ENCODE measurements at places on chromosomes 3 and 15. TPM values are rescaled to one million over a fixed set of nuclear protein-coding genes. Genes with fewer than 3 reads are reported as not detected.

DNA sequence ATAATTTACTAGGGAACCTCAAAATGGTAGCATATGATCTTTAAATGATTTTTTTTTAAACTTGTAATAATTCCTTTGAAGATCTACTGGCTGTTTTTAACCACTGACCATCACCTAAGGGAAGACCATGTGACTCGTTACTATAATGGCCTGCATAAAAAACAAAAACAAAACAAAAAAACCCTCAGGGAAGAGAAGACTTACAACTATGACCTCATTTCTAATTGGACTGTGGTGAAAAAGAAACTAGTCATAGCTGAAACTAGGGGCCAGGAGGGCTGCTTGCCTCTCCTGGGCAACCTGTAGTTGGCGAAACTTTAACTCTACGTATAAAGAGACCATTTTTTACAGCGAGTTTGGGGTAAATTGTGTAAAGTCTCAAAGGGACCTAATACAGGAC lies 23.0 kb downstream of the PAQR9 start:
- no peak for DNase-seq

DNA sequence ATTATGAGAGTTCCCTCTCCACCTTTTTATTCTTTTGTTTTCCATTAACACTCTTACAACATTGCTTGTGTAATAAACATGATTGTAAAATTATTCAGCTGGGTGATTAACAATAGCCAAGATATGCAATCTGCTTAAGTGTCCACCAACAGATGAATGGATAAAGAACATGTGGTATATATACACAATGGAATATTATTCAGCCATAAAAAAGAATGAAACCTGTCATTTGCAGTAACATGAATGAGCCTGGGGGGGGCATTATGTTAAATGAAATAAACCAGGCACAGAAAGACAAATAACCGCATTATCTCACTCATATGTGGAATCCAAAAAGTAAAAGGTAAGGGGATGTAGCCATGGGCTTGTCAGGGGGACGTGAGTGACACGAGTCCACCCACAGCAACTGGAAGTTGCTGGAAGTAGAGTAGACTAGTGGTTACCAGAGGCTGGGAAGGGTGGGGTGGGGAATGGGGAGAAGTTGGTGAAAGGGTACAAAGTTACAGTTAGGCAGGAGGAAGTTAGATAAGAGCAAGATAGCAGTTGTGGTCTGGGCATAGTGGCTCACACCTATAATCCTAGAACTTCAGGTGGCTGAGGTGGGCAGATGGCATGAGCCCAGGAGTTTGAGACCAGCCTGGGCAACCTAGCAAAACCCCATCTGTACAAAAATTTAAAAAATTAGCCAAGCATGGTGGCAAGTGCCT lies 28.7 kb upstream of the CD47 start:
- DNase-seq: no peak

Gene RASSF1
- total RNA-seq: 74.2 TPM

Gene MORC1
- not detected for total RNA-seq

DNA sequence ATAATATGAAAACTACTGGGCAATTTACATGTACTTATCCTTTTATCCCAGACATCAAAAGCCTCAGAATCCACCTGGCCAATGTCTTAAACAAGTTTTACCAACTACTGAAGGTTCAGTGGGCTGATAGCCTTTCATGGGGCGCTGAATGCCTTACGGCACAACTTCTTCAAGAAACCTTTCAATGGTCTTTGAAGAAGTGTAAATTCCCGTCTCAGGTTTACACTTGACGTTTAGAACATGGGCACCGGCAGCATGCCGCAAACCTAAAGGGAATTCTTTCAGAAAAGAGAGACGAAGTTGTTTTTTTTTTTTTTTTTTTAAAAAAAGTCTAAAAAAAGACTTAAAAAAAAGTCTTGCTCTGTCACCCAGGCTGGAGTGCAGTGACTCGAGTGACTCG lies 39.7 kb downstream of the ETV5 start:
- DNase-seq: no peak

GRCh38 chr3:9229325-9229724 lies 20.1 kb downstream of the SRGAP3 start:
- DNase-seq: no peak

Gene AHSG
- not detected for total RNA-seq

Gene CFAP20DC
- total RNA-seq: 1.6 TPM

Gene ANKRD63
- total RNA-seq: 0.41 TPM

- no peak for DNase-seq
Measured at GRCh38 chr15:77986891-77987764, 90.4 kb downstream of the TBC1D2B start.

- no peak for DNase-seq
Measured at GRCh38 chr15:73969151-73969759, 22.8 kb downstream of the STOML1 start.

Gene ARL14
- total RNA-seq: not detected

DNA sequence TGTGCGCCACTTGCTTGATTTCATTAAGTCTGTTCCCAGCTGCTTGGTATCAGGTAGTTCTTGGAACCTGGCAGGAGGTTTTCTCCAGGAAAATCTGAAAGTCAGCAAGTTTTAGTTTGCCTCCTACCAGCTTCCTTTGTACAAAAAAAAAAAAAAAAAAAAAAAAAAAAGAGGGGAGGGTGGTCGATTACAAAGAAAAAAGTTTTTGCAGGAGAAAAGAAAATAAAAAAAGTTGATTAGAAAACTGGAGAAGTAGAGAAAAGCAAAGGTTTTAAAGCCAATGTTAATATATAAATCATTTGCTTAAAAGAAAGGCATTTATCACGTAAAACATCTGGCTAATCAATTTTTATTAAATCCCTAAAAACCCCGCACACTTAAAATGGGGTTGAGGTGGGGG lies 5.9 kb downstream of the EPHA3 start:
- DNase-seq: no peak

- peak; percentile 1 for DNase-seq
Measured at GRCh38 chr3:126556637-126557414, 1.9 kb downstream of the C3orf22 start.

Measured in activated T-helper 2 cell treated with anti-CD3 and anti-CD28 coated beads, Interferon-gamma antibody, Interleukin-2, Interleukin-4, amounts not matched to agents 10 μg/mL and 5 μg/mL and 100 μg/mL, durations not matched to agents 14 hours and 24 hours and 36 hours (primary cell).